DMS 273 treated with DMSO at 0.1 percent for 48 hours (cell line): ENCODE measurements at places on chromosomes 5 and 9.

DNA sequence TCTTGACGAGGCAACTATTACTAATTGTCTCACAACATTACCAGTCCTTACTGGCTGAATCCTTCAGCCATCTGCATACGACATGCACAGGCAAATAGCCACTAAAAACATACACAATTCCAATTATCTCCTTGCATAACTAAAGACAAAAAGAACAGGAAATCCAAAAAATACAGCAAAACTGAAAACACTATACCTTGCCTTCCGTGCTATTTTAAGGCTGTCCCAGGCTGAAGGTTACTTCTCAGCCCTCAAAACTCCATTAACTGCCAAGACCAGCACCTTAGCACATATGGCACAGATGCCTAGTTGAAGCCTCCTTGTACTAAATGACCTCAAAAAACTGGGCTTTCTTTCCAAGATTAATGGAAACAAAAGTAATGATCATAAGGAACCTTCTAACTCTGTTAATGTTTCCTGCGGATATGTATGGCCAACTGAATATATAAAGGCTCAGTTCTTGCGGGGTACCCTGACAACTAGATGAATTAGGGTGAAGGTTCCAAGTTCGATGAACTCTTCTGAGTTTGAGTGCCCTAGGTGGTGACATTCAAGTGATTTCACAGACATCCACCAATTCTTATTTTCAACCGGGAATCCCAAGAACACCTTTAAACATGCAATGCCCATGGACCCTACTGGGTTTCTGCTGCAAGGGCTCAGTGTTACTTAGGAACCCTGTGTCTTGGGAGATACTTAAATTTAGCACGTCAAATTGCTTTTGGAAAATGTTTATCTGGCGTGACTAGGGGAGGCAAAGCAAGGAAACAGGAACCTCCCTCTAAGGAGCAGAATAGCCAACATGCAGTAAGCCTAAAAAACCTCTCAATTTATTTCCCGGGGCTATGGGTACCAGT is 455.3 kb downstream of the RAB3C start:
- DNase-seq, result no peak

DNA sequence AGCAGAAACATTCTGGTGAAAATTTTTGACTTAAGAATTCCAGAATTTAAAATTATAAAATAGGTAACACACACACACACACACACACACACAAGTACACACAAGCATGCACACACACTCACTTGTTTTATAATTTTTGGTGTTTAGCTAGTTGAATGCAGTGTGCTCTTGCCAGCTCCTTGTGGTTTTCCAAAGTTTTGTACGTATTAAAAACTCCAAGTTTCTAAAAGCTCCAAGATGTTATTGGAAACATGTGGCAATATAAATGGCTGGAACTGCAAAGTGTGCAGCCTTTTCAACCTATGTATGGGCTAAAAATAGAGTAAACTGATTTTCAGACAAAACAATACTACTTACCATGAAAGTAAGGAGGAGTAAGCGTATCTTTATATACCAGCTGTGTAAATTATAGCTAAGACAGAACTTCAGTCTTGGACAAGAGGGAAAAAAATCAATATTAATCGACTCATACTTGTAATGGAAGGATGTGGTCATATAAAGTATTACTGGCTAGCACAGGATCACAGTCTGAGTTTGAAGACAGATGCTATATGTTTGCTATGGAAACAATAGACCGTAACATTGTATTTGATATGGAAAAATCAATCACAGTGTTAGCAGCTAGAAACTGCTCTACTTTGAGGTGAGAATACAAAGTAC is 727.1 kb upstream of the GRAMD2B start:
- no peak for DNase-seq

GRCh38 chr9:127389381-127390247 is 7.4 kb upstream of the SLC2A8 start:
- DNase-seq, result no peak

DNA sequence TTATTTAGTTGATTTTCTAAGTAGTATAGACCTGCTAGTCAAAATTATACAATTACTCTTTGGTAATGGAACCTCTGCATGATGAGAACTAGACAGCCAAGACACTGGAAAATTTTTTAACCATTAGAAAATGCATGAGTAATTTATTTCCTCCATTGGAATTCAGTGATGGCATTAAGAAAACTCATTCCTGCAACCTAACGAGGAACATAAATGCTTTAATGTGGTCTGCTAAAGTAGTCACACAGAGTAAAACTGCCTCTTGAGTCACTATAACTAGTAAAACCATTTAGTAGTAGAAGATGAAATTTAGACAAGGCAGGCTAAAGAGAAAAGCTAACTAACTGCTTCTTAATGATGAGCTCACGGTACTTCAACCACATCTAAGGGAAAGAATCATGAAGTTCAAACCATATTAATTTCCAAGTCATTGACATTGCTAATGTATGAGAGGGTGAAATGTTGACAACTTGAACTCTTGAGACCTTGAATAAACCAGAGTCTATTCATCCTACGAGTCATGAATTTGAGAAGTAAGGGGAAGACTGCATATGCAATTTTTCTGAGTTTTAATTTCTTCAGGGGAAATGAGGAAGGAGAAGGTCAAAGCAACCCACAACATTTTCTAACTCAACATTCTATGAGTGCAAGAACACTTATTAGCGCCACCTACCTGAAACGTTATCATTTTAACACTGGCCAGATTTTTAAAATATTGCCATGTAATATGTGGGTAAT is 74.4 kb downstream of the GLIS3 start:
- DNase-seq, result no peak

GRCh38 chr5:93158841-93159240 is 422.2 kb downstream of the NR2F1-AS1 start:
- DNase-seq, result no peak

GRCh38 chr9:113807173-113808061 is 68.7 kb upstream of the ZNF618 start:
- DNase-seq, result peak; percentile 28

DNA sequence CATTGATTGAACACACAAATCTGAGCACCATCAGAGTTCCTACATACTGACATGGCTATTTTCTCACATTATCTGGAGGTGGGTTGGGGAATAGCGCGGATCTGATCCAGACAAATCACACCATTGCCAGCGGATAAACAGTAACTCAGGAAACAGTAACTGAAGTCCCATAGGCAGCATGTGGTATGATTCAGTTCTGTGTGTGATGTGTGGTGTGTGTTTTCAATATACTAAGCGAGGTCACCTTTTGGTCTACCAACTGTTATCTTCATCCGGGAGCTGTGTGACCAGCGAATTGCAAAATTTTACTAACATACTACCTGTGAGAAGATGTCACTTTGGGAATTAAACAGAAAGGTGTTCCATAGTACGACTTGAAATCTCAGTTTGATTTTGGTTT is 50.1 kb downstream of the PKD2L2 start:
- no peak for DNase-seq

GRCh38 chr9:73215249-73215648 is 63.6 kb downstream of the ANXA1 start:
- no peak for DNase-seq

DNA sequence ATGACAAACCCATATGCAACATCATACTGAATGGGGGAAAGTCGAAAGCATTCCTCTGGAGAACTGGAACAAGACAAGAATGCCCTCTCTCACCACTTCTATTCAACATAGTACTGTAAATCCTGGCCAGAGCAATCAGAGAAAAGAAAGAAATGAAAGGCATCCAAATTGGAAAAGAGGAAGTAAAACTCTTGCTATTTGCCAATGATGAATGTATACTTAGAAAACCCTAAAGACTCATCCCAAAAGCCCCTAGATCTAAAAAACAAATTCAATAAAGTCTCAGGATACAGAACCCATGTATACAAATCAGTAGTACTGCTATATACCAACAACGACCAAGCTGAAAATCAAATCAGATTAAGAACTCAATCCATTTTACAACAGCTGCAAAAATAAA is 66.9 kb downstream of the SPATA31C2 start:
- DNase-seq, result no peak

DNA sequence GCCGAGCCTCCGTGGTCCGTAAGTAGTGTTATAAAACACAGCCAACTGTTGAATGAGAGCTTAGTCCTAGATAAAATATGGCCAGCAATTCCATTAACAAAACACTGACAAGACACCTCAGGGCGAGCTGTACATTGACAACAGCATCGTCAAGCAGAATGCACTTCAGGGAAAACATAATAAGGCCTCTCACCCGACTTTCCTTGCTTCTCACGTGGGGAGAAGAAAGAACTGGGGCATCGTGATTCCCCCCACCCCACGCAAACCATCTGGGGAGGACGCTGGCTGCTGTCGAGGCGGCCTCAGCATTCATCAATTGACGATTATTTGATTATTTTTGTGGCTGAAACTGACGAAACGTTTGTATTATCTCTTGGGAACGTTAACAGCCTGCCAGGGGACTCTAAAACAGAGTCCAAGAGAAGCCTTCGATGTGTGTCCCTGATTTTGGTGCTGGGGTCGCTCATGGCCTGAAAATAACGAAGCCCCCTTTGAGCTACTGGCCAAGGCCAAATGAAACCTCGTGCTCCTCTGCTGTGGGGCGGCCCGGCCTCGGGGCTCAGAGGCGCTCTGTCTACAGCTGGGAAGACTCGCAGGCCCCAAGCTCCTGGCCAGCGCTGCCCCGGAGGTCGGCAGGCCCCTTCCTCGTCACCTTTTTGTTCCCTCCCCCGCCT is 464 bp downstream of the GDF9 start:
- DNase-seq, result no peak
